ENCODE measurements at places on chromosomes 16 and 17.
A peak's percentile ranks its signal among the peaks of the same experiment; 100 is the strongest.

DNA sequence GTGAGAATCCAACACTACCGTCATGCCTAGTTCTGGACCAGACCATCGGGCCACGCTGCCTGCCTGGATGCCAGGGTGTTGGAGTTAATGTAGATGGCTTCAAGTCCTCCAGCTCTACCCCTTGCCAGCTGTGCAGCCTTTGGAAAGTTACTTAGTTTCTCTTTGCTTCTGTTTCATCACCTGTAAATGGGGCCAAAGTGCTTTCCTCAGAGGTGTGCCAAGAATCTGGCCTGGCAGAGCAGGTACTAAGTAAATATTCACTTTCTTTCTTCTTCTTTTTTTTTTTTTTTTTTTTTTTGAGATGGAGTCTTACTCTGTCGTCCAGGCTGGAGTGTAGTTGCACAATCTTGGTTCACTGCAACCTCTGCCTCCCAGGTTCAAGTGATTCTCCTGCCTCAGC is 159.5 kb upstream of the RPL38 start:
- DNase-seq: no peak

DNA sequence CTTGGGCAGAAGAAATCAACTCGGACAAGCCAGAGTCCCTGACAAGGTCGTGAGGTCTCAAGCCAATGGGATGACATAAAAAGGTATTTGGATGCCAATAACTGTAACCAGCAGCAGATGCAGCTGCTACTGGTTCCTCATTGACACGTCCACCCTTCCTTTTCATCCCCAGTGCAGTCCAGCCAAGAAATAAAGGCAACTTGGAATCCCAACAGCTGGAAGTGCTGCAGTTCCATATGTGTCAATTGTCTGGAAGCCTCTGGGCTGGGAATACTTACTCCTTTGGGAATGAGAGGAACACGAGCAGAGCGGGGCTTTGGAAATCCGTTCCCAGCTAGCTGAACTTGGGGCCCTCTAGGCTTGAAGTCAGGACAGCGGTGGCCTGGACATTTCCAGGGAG is 360.4 kb upstream of the ZFHX3 start:
- no peak for DNase-seq

GRCh38 chr17:63762161-63763078 is 11.0 kb downstream of the CCDC47 start:
- no peak for DNase-seq

- DNase-seq: no peak
Measured at GRCh38 chr17:44976206-44976605, 8.1 kb upstream of the C1QL1 start.

- no peak for DNase-seq
Measured at GRCh38 chr17:74742153-74742515, 5.1 kb downstream of the RAB37 start.

GRCh38 chr17:18258356-18259038 is at the start of gene FLII:
Gene FLII, minus strand, starts transcription at chr17:18258738. Its CDS starts 48 bp downstream, at chr17:18258690.
- no peak for DNase-seq

- DNase-seq: no peak
Measured at GRCh38 chr16:73608911-73609310, 561.0 kb upstream of the ZFHX3 start.

DNA sequence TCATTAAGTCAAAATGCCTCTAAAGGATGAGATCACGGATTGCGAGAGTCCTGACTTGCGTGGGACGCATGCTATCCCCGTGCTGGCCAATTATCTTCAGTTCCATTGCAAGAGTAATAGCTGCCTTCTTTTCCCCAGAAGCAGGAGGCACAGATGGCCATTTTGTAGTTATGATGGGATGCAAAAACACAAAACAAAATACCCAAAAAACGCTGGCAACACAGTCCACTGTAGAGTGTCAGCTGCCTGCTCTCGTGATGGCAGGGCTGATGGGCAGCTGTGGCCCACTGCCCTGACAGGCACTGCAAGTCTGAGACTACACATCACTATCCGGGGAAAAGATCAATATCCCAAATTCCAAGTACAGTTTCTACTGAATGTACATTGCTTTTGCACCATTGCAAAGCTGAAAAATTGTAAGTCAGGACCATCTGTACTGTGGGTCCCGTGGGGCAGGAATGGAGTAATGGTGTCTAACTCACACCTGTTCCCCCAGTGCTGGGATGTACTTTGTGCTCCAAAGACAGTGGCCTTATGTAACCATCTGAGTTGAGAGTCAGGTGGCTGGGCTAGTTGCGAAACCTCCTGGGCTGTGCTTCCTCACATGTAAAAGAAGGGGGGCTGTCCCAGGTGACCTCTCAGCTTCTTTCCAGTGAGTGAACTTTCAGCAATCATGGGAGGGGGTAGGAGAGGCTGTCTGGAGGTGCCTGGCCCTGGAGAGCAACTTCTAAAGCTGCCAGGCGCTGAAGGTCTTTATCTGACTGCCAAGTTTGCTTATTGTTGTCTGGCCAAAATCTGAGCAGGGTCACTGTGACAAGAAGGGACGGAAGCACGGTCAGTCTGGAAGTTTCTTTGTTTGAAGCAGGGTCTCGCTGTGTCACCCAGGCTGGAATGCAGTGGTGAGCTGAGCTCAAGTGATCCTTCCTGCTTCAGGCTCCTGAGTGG is 4.7 kb downstream of the SLC47A1 start:
- peak; percentile 35 for DNase-seq

GRCh38 chr16:28504707-28505404 is 1.8 kb downstream of the IL27 start:
- no peak for DNase-seq

DNA sequence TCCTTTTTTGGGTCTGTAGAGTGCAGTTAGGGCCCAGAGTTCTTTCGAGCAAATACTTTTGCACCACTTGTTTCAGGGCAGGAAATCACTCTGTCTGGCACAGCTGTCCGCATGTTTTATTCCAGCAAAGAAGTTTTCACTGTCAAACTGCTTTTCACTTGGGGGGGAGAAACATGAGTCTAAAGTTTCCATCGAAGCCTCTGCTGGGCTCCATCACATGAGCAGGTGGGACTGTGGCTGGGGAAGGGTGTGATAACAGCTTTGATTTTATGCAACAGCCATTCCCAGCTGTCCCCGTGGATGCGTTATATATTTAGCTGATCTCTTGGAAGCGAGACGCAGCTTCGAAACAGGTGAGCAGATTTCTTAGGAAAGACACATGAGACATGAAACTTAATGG is 288.6 kb downstream of the SNX29 start:
- DNase-seq: no peak

DNA sequence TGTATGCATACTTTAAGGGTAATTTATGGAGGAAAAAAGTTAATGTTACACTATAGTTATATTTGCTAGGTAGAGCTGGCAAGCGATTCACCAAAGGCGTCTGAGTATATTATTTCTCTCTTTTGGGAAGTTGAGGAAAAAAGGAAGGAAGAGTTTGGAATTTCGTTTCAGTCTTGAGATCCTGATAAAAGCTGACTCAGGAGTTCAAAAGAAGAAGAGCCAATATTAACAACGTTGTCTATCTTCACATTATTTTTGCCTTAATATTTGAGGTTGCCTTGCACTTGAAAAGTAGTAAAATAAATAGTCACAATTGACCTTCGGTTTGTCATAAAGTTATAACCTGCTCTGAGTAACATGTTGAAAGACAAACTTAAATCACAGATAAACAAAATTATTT is 888.6 kb downstream of the KCNJ2 start:
- DNase-seq: no peak

- DNase-seq: peak; percentile 37
Measured at GRCh38 chr16:1337486-1337885, 4.0 kb downstream of the BAIAP3 start.
